Tibial artery (tissue), 4 donors: ENCODE measurements at places on chromosomes 5 and 9.

- no peaks in the 10 kb centered on the region for H3K27me3 ChIP-seq
- H3K4me3 ChIP-seq = no peak overlapping the region
- H3K27ac ChIP-seq = peak overlapping the region; percentile 96
Measured at GRCh38 chr5:56479126-56479525, 246.0 kb upstream of the ANKRD55 start.

GRCh38 chr9:93902051-93902779 lies 52.9 kb downstream of the BARX1 start:
- no peaks in the 10 kb centered on the region for H3K27me3 ChIP-seq
- DNase-seq = no peak
- no peaks in the 10 kb centered on the region for H3K4me1 ChIP-seq
- no peaks in the 10 kb centered on the region for H3K36me3 ChIP-seq

GRCh38 chr9:99054581-99054980 lies 50.3 kb upstream of the TGFBR1 start:
- H3K27ac ChIP-seq = no peak overlapping the region
- H3K4me3 ChIP-seq = no peak overlapping the region
- no peak for DNase-seq
- peaks cover 12% of the 10 kb centered on the region for H3K4me1 ChIP-seq

DNA sequence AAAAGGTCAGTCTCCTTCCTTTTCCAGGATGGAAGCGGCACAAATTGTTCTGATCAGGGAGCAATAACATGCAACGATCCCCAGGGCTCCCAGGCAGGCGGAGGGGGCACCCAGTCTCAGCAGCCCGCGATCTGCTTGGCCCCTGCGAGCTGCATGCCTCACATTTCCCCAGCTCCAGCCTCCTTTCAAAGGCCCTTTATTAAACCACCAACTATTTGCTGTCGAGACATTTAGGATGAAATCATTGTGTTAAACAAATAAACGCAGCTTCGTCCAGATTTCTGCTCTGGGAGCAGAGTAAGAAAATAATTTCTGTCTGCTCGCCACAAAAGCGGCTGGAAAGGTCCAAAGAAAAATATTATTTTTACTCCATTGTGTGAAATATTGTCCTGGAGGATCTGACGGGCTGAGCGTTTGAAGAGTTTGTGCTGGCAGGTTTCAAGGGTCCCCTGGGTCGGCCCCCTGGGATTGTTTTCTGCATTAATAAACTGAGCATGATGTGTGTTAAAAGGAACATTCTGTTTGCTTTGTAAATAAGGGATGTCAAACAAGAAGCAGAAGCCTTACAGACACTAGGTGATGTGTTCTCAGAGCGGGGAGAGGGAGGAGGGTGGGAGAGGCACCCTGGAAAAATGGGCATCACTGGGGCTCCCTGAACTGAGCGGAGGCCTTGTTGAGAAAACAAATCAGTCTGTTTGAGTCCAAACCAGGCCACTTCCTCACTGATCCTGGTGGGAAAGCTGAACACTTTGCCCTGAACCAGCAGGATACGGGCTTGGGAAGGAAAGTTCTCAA lies 110.1 kb downstream of the FOXD1 start:
- H3K4me1 ChIP-seq = peaks cover 18% of the 10 kb centered on the region
- peak overlapping the region; percentile 37 for H3K27ac ChIP-seq
- DNase-seq = no peak
- H3K36me3 ChIP-seq = no peaks in the 10 kb centered on the region

GRCh38 chr5:151383011-151383410 lies 35.7 kb upstream of the SLC36A2 start:
- H3K36me3 ChIP-seq = no peaks in the 10 kb centered on the region
- H3K27me3 ChIP-seq = no peaks in the 10 kb centered on the region
- no peak overlapping the region for H3K4me3 ChIP-seq

GRCh38 chr5:68325065-68325580 lies 109.6 kb downstream of the PIK3R1 start:
- H3K4me3 ChIP-seq = no peak overlapping the region
- no peaks in the 10 kb centered on the region for H3K36me3 ChIP-seq
- no peak overlapping the region for H3K27ac ChIP-seq
- no peak for DNase-seq

- no peak overlapping the region for H3K27ac ChIP-seq
- peaks cover 65% of the 10 kb centered on the region for H3K27me3 ChIP-seq
- DNase-seq = no peak
- no peak overlapping the region for H3K4me3 ChIP-seq
- H3K4me1 ChIP-seq = no peaks in the 10 kb centered on the region
Measured at GRCh38 chr9:124183772-124184171, 74.0 kb upstream of the NEK6 start.

GRCh38 chr5:91367344-91367743 lies 15.8 kb downstream of the ARRDC3 start:
- H3K4me1 ChIP-seq = no peaks in the 10 kb centered on the region
- no peak overlapping the region for H3K4me3 ChIP-seq
- no peak for DNase-seq
- H3K27me3 ChIP-seq = no peaks in the 10 kb centered on the region
- no peak overlapping the region for H3K27ac ChIP-seq

- H3K4me3 ChIP-seq = no peak overlapping the region
- H3K27ac ChIP-seq = no peak overlapping the region
- no peak for DNase-seq
- no peaks in the 10 kb centered on the region for H3K36me3 ChIP-seq
Measured at GRCh38 chr5:145141534-145141933, 693.6 kb downstream of the PRELID2 start.

- DNase-seq = no peak
- H3K4me1 ChIP-seq = no peaks in the 10 kb centered on the region
- H3K4me3 ChIP-seq = no peak overlapping the region
- peaks cover 82% of the 10 kb centered on the region for H3K36me3 ChIP-seq
- no peaks in the 10 kb centered on the region for H3K27me3 ChIP-seq
Measured at GRCh38 chr9:132606066-132606465, 23.7 kb downstream of the BARHL1 start.
